ENCODE measurements at places on chromosomes 2 and 18.

GRCh38 chr2:48328159-48328809, 201.7 kb upstream of the STON1 start:
- DNase-seq = no peak

GRCh38 chr2:28343971-28344715, 48.5 kb upstream of the FOSL2 start:
- no peak for DNase-seq

DNA sequence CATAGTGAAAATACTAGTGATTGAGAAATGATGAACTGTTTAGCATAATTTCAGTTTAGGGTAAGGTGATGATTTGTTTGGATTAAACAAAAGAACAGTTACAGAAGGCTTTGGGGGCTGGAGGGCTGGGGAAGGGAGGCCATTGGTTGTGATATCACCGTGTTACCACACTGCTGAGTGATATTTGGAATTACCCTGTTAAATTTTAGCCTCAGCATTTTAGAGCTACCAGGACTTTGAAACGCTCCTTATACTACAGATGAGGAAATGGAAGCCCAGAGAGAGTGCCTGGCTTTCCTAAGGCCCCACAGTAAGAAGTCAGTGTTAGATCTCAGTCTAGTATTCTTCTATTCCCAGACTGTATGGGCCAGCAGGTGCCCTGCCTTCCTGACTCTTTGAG, 15.6 kb downstream of the ARHGEF33 start:
- no peak for DNase-seq

- DNase-seq = peak; percentile 35
These were observed 61.3 kb downstream of the LONRF2 start for GRCh38 chr2:100260712-100261620.

- DNase-seq = no peak
These were observed 428.4 kb upstream of the DCC start for GRCh38 chr18:51911584-51911983.

GRCh38 chr2:239942090-239942489, 83.1 kb downstream of the NDUFA10 start:
- DNase-seq = peak; percentile 5

- no peak for DNase-seq
These were observed 60.4 kb upstream of the SEC11C start for GRCh38 chr18:59079264-59079663.

DNA sequence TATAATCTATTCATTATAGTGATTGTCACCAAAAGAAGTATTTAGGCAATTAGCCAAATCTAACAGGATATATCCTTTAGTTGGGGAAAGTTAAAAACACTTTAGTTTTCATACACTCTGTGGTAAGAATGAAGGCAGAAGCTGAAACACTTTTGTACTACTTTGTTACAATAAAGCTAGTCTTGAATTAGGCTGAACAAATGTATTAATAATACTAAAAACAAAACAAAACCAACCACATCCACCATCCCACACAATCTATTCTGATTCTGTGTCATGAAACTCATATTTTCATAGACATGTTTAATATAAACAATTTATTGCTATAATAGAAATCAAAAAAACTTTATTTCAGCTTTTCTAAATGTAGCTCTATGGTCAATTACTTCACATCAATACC, 508.8 kb downstream of the ZEB2 start:
- DNase-seq = no peak

DNA sequence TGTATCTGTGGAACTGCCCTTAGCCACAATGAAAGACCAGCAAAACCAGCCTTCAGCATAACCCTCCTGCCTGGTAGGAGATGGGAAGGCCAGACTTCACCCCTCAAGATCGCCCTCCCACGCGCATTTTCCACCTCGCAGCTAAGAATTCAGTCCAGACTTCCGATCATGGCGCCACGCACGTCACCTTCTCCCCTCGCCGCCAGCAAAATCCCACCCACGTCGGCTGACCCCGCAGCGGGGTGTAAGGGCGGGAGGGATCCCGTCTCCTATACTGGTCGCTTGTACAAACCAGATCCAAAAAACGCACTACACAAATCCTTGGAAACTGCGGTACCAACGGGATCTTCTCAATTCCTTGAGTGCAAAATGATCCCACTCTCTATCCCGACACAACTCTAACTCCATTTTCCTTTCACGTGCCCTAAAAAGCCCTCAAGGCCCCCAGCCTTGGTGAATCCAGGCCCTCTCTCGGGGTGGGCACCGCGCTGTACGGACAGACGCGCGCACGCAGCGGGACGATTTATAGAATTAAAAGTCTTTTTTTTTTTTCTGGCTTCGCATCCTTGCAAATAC, 1.0 kb upstream of the BMPR2 start:
- peak; percentile 36 for DNase-seq

- DNase-seq = no peak
These were observed 131.1 kb downstream of the RBMS1 start for GRCh38 chr2:160362541-160362940.
